GM04503 (cell line): ENCODE measurements at places on chromosomes 2 and 18.

DNA sequence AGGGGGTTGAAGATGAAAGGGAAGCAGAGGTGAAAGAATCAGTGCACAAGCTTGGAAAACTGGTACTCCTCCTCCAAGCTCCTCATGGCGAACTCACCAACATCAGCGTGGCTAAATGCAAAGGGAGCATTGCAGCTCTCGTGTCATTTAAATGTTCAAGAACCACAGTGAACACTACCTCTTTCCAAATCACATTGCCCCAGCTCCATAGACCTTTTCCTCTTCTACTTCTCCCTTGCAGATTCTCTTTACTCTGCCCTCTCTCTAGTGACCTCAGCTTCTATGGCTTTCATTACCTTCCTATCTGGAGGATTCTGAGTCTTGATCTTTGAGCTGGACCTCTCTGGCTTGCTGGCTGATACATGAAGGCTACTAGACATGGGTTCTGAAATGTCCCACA is 14.3 kb downstream of the EPB41L3 start:
- no peak for DNase-seq

DNA sequence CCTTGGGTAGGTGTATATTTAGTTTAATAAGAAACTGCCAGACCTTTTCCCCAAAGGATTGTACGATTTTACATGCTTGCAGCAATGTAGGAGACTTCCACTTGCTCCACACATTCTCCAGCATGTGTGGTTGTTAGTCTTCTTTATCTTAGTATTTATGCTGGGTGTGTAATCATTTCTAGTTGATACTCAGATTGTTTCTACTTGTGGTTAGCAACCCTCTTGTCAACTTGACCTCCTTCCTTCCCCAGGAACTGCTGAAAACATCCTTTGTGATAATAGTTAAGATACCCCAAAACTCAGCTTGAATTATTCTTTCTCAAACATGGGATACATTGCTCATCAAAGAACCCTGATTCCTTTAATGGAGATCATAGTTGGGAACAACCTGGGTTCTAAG is 37.2 kb upstream of the CYBRD1 start:
- DNase-seq: no peak

- no peak for DNase-seq
Measured at GRCh38 chr2:11140492-11140891, 14.8 kb upstream of the SLC66A3 start.

GRCh38 chr2:100395532-100396350 is 21.7 kb downstream of the CHST10 start:
- no peak for DNase-seq

- no peak for DNase-seq
Measured at GRCh38 chr2:207129821-207130220, 35.9 kb downstream of the KLF7 start.

GRCh38 chr2:7035884-7036283 is 118.7 kb downstream of the RNF144A start:
- DNase-seq: no peak

- no peak for DNase-seq
Measured at GRCh38 chr2:6982934-6983589, 65.8 kb downstream of the RNF144A start.

- DNase-seq: no peak
Measured at GRCh38 chr2:19545507-19545906, 187.1 kb upstream of the OSR1 start.

DNA sequence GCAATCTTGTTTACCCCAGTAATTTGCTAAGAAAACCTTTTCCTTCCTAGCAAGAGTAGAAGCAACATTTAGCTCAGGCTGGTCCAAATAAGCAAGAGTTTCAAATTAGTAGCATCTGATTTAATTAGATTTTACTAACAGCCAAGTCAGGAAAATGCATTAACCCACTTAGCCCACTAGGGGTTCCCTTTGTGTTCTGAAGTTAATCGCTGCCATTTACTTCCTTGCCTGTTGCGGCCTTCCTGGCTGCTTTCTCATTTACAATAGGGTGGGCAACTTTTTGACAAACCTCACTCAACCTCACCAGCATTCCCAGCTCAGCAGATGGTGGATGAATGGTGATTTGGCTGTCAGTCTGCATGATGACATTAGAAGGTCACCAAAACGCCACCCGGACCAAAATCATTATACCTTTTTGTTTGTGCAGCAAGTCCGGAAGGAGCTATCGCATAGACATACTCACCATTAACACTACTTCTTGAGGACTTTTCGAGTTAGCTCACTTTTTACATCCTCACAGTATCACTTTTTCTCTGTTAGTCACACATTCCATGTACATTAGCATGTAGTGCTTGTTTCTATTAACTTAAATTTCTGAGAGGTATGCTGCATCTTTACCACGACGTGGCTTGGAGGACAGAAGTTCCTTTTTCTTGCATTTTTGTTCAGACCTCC is 101.5 kb upstream of the SETBP1 start:
- no peak for DNase-seq

GRCh38 chr18:59509481-59510442 is 150.7 kb upstream of the LMAN1 start:
- DNase-seq: no peak

DNA sequence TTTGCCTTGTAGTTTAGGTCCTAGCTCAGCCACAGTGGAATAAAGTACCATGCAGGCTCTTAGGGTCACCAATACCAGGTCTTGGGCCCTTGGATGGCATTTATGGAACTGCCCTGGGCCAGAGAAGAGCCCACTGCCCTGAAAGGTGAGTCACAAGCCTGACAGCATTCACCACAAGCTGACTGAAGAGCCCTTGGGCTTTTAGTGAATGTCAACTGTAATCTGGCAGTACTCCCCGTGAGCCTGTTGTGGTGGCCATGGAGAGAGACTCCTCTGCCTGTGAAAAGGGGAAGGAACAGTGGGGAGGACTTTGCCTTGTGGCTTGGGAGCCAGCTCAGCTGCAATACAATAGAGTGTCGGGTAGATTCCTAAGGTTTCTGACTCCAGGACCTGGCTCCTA is 1389.7 kb downstream of the DSC3 start:
- no peak for DNase-seq

DNA sequence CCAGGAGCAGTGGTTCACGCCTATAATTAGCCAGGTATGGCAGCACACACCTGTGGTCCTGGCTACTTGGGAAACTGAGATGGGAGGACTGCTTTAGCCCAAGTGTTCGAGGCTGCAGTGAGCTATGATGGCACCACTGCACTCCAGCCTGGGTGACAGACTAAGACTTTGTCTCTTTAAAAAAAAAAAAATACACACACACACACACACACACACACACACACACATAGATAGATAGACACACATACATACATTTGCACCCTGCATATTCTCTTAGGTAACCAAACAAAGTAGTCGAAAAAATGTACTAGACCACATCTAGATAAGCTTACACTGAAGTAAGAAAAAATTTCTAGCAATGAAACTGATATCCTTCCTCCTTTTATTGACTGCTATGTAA is 86.8 kb downstream of the OLA1 start:
- DNase-seq: no peak

GRCh38 chr2:234839285-234839684 is 112.5 kb upstream of the SH3BP4 start:
- DNase-seq: peak; percentile 58

DNA sequence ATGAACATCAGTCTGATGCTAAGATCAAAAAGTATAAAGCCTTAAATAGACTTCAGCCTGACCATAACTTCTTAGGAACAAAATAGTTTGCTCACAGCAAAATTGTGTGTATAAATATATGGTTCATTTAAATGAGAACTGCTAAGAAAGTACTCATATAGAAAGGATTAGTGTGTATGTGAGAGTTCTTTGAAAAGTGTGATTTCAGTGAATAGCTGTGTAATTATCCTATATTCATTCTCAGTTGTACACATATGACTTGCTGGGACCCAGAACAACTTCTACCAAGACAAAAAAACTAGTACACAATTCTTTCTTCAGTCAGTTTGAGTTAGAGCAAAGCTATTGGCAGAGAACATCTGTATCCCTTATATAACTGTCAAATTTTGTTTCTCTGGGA is 7.2 kb downstream of the BBS5 start:
- no peak for DNase-seq

- peak; percentile 45 for DNase-seq
Measured at GRCh38 chr2:179031731-179032408, 18.1 kb downstream of the CCDC141 start.

DNA sequence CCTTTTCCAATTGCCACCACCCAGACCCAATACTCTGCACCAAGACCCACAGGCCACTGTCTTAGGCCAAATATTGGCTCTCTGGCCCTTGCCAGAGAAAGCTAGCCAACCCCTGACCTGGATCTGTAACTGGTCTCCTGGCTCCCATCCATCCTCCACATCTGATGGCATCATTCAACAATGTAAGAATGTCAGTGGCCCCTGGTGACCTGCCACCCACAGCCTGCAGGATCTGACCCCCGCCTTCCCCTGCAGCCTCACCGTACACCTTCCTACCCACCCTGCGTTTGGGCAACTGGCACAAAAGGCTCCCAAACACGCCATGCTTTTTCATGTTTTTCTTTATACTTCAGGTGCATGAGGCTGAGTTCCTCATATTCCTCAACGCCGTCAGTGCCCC is 60.0 kb upstream of the ASAP2 start:
- no peak for DNase-seq

DNA sequence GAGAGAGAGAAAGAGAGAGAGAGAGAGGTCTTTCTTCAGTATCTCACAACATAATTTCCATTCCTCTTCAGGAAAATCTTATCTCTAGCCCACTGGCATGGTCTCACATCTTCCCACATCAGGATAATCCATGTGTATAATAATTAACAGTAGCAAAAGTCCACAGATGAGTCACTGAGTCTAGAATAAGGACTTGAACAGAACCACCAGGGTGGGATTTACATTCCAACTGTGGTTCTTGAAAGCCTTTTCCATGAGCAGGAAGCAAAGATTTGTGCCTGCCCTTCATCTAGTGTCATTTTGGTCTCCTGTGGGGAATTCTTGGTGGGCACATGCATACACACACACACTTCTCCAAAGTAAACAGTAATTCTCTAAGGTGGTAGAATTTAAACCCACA is 107.1 kb upstream of the TCF4 start:
- no peak for DNase-seq

GRCh38 chr2:217494557-217494956 is 508.2 kb downstream of the TNS1 start:
- DNase-seq: no peak

GRCh38 chr18:9433671-9434121 is 41.6 kb upstream of the RALBP1 start:
- DNase-seq: no peak

DNA sequence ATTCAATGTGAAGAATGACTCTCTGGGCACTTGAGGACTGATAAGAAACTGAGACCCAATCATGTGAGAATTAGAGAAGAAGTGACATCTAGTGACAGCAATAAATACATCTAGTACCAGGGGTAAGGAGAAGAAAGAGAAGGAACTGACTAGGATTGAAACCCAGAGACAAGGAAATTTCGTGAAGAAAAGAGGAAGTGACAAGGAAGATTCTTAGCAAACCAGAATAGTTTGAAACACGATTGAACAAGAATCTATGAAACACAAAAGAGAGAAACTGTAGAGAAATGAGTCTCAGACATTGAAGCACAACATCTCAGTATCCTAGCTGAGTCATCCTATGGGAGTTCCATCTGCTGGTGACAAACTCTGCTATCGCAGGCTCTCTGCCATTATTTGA is 571.9 kb upstream of the PKDCC start:
- DNase-seq: no peak

GRCh38 chr2:39469807-39470206 is 32.7 kb upstream of the MAP4K3 start:
- no peak for DNase-seq

DNA sequence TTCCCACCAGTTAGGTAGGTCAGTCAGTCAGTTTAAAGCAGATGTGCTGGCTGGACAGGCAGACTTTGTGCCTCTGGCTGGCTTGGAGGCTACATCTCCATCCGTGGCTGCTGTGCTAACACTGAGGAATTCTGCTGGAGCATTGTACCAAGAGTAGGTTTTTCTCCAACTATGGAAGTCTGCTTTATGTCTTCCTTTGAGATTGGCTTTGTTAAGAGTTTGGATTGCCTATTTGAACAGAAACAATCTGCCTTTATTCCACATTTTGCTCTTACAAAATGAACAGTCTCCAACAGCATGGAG is 46.7 kb downstream of the WDR75 start:
- DNase-seq: no peak

GRCh38 chr18:74571895-74572680 is 25.6 kb upstream of the ZNF407 start:
- no peak for DNase-seq

GRCh38 chr2:7023542-7023941 is 106.3 kb downstream of the RNF144A start:
- no peak for DNase-seq

- DNase-seq: no peak
Measured at GRCh38 chr18:36419900-36420531, 122.5 kb downstream of the FHOD3 start.

- DNase-seq: no peak
Measured at GRCh38 chr2:54830546-54830945, 107.1 kb downstream of the EML6 start.

DNA sequence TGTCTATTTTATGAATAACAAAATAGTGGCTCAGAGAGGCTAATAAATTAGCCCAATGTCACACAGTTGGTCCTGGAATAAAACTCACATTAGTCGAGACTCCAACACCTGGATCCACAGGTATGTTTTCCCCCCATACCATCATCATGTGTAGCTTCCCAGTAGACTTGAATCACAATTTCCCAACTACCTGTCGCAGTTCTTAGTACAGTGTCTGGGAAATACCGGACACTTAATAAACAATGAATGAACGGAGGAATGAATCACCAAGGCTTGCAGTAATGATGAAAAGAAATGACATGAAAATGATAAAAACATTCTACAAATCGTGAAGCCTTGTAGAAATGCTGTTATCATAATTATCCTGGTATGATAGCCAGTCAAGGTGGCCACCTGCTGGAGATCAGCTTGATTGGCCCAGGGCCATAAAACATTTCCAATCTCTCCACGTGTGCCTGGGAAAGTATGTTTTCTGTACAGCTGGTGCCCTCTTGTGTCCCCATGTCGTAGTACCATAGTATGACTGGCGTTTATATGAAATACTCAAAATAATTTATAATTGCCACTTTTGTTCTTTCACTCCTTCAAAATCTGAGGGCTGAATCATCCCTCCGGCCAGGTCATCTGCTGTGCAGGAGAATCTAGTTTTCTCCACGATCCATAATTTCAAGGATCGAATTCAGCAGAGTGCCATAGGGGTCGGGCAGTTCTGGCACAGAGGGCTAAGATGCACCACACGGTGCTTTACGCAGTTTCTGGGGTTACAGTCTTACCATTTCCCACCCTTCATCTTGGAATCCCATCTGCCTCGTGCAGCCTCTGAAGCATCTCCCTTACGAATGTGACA is 95.4 kb downstream of the LAMA1 start:
- DNase-seq: no peak

DNA sequence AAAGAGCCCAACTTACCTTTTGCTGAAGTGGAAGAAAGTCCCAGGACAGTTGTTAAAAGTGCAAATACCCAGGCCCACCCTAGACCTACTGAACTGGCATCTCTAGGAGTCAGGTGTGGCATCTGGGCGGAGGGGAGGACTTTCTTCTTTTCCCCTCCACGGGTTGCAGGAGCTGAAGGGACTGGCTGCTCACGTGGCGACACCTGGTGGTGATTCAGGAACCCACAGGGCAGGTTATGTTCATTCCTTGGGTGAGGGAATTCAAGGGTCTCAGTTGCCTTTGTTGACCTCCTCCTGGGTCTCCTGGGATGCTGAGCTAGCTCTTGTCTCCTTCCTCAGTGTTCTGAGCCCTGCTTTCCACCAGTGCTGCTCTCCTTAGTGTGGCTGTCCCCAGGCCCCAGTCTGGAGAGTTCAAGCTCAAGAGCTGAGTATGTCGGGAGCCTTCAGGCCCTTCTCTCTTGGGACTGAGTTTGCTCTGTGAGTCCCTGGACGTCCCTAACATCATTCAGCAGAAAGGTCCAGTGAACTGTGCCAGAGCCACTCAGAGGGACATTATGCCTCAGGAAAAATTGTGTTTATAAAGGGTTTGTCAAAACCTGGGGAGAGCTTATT is 56.9 kb downstream of the DYSF start:
- DNase-seq: no peak
